ENCODE measurements at places on chromosomes 1 and 21.
A peak's percentile ranks its signal among the peaks of the same experiment; 100 is the strongest.

DNA sequence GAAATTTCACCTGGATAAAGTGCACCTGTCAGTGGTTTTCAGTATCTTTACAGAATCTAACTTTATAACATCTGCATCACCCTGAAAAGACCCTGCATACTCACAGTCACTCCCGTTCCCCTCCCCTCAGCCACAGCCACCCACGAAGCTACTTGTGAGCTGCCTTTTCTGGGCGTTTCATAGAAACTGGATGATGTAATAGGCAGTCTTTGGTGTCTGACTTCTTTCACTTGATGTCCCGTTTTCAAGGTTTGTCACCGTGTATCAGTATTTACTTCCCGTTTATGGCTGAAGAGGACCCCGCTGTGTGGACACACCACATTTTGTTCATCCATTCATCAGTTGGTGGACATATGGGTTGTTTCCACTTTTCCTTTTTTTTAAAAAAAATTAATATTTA, 47.8 kb upstream of the LRRC3 start:
- DNase-seq, result peak; percentile 26

- DNase-seq, result no peak
Observed at GRCh38 chr1:219538886-219539285, 74.0 kb downstream of the ZC3H11B start.

GRCh38 chr21:16768096-16768495, 744.7 kb upstream of the CXADR start:
- no peak for DNase-seq

GRCh38 chr1:72202761-72203160, 79.6 kb downstream of the NEGR1 start:
- DNase-seq, result no peak

- no peak for DNase-seq
Observed at GRCh38 chr1:153180556-153180955, 22.7 kb upstream of the LELP1 start.

GRCh38 chr21:29228306-29228705, 70.4 kb upstream of the BACH1 start:
- DNase-seq, result no peak

- DNase-seq, result peak; percentile 65
Observed at GRCh38 chr1:101288491-101288944, 51.7 kb downstream of the S1PR1 start.

GRCh38 chr1:212203630-212204029, 81.6 kb upstream of the PPP2R5A start:
- no peak for DNase-seq

DNA sequence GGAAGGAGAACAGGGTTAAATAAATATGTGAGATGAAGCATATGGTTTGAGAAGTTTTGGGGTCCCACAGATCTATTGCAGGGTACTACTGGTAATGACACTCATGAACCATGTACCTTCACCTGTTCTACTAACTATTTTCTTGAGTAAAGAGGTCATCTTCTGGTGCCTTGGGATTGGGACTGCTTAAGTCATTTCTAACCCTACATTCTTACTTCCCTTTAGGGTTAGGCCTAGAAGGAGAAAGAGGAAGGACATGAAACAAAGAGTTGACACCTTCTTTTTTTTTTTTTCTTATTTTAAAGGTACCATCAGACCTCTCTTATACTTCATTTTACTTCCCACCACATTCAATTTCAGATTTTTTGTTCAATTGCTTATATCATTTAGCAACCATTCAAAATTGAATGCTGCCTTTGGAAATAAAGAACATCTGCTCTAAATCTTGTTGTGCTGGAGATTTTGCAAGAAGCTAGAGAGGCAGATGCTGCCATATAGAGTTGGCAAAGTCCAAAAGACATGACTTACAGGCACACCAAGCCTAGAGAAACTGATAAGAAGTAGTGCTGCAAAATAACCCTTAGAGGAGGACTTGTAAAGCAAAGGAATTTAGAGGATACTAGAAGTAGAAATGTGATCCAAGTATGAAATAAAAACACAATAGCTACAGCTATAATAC, 374.4 kb upstream of the ST6GALNAC5 start:
- DNase-seq, result no peak

GRCh38 chr1:107620753-107621152, 344.2 kb downstream of the VAV3 start:
- no peak for DNase-seq

DNA sequence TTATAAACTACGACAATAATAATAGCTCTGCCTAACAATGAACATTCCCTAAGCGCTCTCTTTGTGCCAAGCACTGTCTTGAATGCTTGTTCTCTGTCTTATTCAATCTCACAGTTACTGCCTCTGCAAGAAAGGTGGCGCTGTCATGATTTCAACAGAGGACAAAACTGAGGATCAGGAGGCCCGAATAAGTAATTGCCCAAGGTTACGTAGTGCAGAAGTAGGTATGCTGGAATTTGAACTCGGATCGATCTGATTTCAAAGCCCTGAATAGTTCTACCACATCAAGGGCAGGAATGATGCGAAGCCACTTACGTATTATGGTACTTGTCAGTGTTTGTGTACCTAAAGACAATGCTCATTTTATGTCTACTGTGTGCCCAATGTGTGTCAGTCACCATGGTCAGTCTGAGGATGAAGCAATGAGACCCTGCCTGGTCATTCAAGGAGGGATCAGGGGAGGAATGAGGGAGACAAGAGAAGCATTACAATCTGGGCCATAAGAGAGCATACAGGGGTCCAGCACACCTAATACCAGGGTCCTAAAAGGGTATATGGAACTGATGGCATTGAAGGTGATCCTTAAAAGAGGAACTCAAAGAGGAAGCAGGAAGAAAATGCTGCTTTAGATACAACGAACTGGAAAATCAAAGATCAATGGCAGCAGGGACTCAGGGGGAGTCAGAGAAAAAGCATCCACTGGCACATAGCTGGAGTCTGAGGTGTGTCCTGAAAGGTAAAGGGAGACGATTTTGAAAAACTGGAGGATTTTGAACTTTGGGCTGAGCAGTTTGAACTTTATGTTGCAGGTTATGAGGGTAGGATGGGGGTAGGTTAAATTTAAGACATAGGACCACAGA, 389.2 kb downstream of the PLPP3 start:
- no peak for DNase-seq

GRCh38 chr1:5945445-5945844, 46.8 kb downstream of the NPHP4 start:
- no peak for DNase-seq

DNA sequence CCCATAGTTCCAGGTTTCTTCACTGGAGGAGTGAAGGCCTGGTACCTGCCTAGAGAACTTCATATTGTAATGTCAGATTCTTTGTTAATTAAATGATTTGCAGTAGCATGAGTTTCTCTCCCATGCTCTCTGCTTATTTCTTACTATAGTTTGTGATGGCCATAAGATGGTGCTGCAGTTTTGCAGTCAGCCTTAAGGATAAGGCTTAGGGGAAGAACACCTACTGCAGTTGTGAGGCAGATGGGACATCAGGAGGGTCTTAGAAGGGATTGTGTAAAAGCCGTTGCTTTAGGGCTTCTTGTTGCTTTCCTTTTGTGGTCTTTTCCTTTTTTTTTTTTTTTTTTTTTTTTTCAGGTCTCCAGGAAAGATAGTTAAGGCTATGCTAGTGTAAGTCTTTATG, 61.8 kb downstream of the MACF1 start:
- no peak for DNase-seq

GRCh38 chr1:27816921-27817630, 13.5 kb upstream of the PPP1R8 start:
- DNase-seq, result no peak
